ENCODE measurements at places on chromosomes 11 and 22.

GRCh38 chr22:20156611-20157429 lies 6.0 kb upstream of the CCDC188 start:
- DNase-seq, result peak; percentile 89

- DNase-seq, result no peak
These were observed 13.8 kb upstream of the PIM3 start for GRCh38 chr22:49946612-49947295.

- no peak for DNase-seq
These were observed 10.3 kb upstream of the IGF2 start for GRCh38 chr11:2149460-2149859.

GRCh38 chr11:86192519-86193257 lies 51.9 kb upstream of the EED start:
- DNase-seq, result no peak

- no peak for DNase-seq
These were observed 13.2 kb downstream of the SIK3 start for GRCh38 chr11:117084992-117085391.

GRCh38 chr11:34975482-34975881 lies 59.1 kb downstream of the PDHX start:
- DNase-seq, result no peak

DNA sequence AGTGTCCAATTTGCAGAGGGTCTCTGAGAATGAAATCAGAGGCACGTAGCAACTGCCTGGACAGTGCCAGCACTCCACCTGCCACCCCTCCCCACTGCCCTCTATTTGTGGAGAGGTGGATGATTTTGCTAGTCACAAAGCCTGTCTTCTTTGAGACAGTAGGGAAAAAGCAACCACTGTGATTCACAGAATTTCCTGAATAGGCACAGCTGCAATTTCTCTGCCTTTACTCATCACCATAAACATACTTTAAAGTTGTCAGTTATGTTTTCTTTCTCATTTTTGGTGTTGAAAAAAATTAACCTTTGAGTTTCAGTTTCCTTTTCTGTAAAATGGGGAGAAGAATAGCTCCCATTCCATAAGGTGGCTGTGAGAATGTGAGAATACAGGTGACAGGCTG lies 134.3 kb downstream of the TEAD1 start:
- DNase-seq, result no peak

DNA sequence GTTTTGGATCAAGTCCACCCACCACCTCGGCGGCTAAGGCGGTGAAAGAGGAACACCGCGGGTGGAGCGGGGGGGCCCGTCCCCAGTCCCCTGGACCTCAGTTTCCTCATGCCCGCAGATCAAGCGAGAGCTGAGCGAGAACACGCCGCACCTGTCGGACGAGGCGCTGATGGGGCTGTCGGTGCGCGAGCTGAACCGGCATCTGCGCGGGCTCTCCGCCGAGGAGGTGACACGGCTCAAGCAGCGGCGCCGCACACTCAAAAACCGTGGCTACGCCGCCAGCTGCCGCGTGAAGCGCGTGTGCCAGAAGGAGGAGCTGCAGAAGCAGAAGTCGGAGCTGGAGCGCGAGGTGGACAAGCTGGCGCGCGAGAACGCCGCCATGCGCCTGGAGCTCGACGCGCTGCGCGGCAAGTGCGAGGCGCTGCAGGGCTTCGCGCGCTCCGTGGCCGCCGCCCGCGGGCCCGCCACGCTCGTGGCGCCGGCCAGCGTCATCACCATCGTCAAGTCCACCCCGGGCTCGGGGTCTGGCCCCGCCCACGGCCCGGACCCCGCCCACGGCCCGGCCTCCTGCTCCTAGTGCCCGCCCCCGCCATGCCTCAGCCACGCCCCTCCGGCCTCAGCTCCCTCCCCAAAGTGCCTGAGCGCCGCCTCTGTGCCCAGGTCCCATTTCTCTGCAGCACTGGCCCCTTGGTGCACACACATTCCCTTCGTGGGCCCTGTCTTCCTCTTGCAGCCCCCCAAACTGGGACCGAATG lies 12.7 kb downstream of the MAFF start:
- DNase-seq, result peak; percentile 52

- no peak for DNase-seq
These were observed 15.2 kb downstream of the PHLDB1 start for GRCh38 chr11:118622376-118623268.

- DNase-seq, result no peak
These were observed 71.8 kb upstream of the PITPNB start for GRCh38 chr22:27990879-27991278.

GRCh38 chr22:32714458-32715430 lies 86.8 kb upstream of the TIMP3 start:
- no peak for DNase-seq

DNA sequence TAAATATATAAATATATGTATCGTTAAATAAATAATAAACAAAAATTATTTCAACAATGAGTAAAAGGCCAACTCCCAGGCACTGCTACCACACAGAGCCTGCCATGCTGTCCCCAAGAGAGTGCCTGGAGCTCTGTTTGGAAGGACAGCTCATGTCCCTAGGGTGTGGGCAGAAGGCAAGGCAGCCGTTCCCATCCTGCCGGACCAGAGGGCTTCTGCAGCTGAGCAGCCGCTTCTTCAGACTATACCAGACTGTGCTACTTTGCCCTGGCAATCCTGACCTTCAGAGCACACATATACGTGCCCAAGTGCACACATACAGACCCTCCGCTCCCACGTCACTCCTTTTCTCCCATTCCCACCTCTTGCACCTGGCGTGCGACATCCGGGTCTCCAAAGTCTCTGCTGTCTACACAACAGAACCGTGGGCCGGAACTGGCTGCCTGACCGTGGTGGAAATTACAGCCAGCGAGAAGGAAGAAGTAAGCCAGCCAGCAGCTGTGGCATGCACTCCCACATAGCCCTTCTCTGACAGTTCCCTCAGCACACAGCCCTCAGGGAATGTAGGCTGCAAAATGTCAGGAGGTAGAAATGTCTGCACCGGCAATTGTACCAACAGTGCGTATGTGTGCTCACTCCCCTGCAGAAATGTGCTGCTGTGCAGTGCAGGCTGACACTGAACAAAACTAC lies 24.0 kb downstream of the PAX6 start:
- no peak for DNase-seq

DNA sequence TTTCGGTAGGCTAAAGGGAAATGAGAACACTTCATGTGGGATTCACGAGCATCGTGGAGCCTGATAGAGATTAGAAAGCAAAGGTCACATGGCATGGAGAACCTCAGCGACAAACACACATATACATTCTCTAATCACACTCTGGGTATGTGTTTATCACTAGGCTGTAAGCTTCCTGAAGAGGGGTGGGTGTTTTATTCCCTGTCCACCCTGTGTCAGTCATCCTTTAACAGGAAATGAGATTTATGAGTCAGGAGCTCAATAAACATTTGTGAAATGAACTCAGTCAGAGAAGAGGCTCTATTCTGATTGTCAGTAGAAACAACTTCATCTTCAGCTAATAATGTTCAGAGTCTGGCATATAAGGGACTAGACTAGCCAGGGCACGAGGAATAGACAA lies 71.7 kb upstream of the EIF3M start:
- DNase-seq, result no peak

GRCh38 chr11:130054966-130055365 lies 14.7 kb upstream of the APLP2 start:
- DNase-seq, result no peak

GRCh38 chr22:47090591-47091245 lies 328.3 kb downstream of the TBC1D22A start:
- no peak for DNase-seq

GRCh38 chr11:107783121-107783520 lies 71.3 kb upstream of the SLN start:
- DNase-seq, result no peak

Data from stimulated activated CD8-positive, alpha-beta memory T cell treated with anti-CD3 and anti-CD28 coated beads, Interleukin-2, amount 100 ng/mL, for 48 hours (primary cell).